ENCODE measurements at places on chromosomes 1 and 21.

GRCh38 chr1:187870552-187870951 is 1041.8 kb downstream of the PLA2G4A start:
- DNase-seq = no peak

DNA sequence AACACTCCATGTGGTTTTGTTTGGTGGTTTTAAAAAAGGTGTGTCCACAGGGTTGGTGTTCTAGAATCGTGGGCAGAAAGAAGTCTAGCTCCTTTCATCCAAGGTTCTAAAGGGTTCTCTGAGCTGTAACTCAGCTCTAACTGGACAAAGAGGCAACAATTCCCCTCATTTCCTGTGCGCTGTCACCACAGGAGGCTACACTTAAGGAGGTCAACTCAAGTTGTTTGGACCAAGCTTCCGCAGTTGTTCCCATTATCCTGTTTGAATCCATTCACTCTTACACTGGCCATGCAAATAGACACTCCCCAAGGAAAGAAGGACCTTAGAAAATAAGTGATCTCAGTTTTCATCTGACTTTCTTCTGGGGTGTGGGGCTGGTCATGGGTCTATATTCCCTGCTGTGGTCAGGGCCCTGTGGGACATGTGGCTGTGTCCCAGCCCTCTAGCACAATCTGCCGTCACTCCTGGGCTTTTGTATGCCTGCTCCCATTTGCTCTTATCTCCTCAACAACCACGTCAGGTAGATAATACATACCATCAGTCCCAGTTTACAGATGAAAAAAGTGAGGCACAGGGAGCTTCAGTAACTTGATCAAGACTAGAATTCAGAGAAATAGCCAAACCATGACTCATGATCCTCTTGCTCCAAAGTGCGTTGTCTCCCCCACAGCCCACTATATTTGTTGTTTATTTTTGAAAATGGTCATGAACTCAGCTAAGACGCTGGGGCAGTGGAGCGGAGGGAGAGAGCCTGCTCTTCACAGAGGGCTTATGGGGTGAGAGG is 103.6 kb downstream of the RHOU start:
- DNase-seq = no peak

GRCh38 chr1:31306278-31306677 is 9.4 kb downstream of the ZCCHC17 start:
- DNase-seq = peak; percentile 8

DNA sequence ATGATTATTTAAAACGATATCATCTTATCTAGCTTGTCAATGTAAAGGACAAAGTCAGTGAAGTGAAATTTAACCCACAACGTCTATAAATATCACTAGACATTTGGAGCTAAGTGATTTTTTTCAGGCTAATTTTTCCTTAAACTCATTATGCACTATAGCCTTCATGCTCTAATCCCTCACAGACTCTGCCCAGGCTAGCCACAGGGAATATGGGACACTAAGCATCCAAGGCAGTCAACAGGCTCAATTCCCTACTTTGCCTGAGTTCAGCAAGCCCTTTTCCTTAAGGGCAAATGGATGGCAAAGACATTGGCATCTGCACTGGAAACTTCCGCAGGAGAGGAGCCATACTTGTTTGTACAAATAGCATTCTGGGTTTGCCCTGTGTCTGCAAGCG is 577.0 kb downstream of the LMO4 start:
- DNase-seq = no peak

- no peak for DNase-seq
These were observed 24.4 kb downstream of the CAP1 start for GRCh38 chr1:40064797-40065499.

DNA sequence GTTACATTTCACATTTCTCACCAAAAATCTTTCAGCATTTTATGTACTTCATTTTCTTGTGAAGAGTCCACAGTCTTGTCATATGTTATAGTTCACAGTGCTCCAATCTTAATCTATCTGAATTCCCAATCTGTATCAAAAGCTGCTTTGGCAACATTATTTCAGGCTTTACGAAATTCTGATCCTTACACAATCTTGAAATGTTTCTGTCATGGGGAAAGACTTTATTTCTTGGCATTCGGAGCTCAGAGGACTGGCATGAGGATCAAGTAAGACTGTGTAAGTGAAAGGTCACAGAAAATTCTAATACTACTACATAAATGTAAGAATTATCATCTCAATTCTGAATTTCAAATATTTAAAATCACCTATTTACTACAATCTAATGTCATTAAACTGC is 2.0 kb downstream of the USP33 start:
- no peak for DNase-seq

DNA sequence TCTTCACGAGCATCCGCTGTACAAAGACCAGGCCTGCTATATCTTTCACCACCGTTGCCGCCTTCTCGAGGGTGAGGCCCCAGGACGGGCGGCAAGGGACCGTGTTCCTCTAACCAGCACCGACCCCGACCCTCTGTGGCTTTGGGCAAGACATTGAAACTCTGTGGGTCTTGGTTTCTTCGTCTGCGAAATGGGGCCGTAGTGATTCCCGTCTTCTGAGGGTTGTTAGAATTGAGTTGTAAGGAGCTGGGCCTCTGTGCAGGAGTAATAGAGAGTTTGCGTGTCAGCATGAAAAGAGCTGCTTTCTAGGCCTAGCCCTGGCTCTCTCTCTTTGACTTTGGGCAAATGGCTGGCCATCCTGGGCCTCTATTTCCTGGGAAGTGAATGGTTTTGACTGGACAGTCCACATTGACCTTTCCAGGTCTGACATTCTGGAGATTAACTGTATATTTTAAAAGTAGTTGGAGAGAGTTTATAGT is 591 bp downstream of the MRPL37 start:
- DNase-seq = no peak

GRCh38 chr1:197101978-197102377 is 34.9 kb upstream of the F13B start:
- no peak for DNase-seq

GRCh38 chr1:100361511-100362089 is 9.3 kb downstream of the CDC14A start:
- no peak for DNase-seq

DNA sequence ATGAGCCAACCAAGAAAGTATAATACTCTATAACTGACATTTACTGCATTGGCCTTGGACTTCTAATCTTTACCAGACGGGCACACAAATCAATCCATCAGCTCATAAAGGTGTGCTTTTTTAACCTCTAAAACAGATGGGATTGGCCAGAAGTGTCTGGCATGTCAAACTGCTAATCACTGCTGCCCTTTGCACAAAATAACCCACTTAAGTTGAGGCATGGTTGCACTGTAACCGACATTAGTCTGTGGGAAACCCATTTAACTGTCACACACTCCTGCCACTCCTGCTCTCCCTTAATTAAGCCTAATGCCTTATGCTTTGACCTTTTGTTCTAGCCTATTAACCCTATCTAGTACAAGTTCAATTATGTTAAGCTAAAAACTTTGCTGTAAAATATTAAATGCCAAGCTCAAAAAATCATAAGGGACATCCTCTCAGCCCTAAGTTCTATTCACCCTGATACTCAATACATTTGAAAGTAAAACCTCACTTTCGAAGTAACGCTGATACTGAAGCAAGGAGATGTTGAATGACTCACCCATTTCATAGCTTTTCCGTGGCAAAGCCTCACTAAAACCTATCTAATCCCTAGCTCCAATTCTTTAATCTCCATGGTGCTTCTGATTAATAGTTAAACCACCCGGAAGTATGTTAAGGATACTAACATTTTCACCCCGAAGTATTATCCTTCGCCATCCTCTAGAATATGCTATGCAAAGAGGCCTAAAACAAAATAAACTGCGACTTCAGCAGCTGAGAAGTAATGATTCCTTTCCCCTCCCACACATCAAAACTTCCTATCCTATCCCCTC is 12.9 kb downstream of the NRIP1 start:
- no peak for DNase-seq

DNA sequence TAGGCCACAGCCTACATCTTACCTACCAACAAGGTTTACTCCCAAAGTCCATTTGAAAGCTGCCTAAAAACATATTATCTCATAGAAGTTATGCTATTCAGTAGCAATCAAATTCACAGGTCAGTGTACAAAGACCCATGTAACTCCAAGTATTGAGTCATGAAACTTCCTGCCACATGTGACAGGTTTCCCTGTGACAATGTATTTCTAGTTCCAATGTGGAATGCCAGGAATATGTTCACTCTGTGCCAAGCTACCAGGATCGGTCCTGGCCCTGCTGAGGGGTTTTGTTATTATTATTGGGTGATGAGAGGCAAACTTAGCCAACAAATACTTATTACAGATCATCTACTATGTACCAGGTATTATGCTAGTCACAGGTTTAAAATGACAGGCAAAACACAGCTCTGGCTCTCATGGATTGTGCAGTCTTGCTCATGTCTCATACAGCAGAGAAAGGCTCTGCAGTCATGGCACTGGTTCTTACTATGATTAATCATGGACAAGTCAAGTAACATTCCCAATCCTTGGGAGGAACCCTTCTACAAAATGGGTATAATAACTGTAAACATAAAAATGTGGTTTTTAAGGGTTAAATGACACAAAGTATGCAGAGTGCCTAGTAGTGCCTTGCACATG is 22.5 kb downstream of the DPH5 start:
- DNase-seq = no peak

GRCh38 chr1:198681831-198682759 is 43.3 kb downstream of the PTPRC start:
- DNase-seq = peak; percentile 75

GRCh38 chr1:200934676-200935245 is 40.1 kb downstream of the INAVA start:
- DNase-seq = no peak

Measured in brain pericyte (primary cell).